Neural progenitor cell (in vitro differentiated cells): ENCODE measurements at places on chromosomes 3 and 15. TPM values are rescaled to one million over a fixed set of nuclear protein-coding genes. Genes with fewer than 3 reads are reported as not detected.

Gene GOLGA6A
- 0.04 and 0.59 TPM in 2 replicates for total RNA-seq

GRCh38 chr15:45276831-45277230 is 24.8 kb downstream of the SLC28A2 start:
- peaks cover 21% of the 10 kb centered on the region for H3K27me3 ChIP-seq
- no peak overlapping the region for H3K4me3 ChIP-seq
- DNase-seq = peak; percentile 18
- no peaks in the 10 kb centered on the region for H3K36me3 ChIP-seq

DNA sequence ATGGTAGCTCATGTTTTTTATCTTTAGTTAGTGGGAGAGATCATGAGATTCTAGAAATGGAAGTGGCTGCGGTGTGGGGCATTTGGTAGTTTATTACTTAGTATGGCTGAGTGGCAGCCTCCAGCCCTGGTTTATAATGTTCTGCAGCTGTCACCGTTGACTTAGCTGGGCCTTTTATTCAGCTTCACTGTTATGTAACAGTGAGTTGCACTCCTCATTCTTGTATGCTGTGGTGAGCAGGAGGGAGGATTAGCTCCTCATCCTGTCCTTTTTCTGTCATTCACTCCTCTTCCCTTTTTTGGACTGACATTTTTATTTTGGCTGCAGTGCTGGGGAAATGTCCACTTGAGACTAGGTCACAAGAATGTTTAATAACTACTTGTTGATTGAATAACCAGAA is 29.5 kb downstream of the RAD54L2 start:
- peaks cover 10% of the 10 kb centered on the region for H3K4me1 ChIP-seq
- no peak overlapping the region for H3K27ac ChIP-seq
- peak; percentile 7 for DNase-seq
- no peaks in the 10 kb centered on the region for H3K27me3 ChIP-seq
- peaks cover under 1% of the 10 kb centered on the region for H3K36me3 ChIP-seq

GRCh38 chr3:3625544-3626271 is 173.5 kb upstream of the LRRN1 start:
- H3K4me3 ChIP-seq = no peak overlapping the region
- DNase-seq = peak; percentile 6
- H3K27ac ChIP-seq = no peak overlapping the region
- H3K27me3 ChIP-seq = no peaks in the 10 kb centered on the region
- H3K4me1 ChIP-seq = no peaks in the 10 kb centered on the region

DNA sequence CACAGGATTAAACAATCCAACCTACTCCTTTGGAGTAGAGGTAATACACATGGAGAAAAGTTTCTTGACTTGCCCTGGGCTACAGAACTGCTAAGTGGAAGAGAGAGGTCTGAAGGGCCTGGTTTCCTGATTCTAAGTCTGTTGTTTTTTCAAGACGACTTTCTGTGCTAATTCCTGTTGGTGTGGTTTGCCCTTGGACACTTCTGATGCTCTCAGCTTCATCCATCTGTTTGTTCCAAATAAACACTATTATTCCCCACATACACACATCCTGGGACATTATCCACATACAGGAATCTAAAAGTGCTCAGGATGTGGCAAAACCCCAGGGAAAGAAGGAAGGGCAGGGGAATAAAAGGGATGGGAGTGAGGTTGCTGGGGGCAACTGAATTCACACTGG is 393.5 kb upstream of the TBL1XR1 start:
- no peaks in the 10 kb centered on the region for H3K27me3 ChIP-seq
- peaks cover 27% of the 10 kb centered on the region for H3K4me1 ChIP-seq

DNA sequence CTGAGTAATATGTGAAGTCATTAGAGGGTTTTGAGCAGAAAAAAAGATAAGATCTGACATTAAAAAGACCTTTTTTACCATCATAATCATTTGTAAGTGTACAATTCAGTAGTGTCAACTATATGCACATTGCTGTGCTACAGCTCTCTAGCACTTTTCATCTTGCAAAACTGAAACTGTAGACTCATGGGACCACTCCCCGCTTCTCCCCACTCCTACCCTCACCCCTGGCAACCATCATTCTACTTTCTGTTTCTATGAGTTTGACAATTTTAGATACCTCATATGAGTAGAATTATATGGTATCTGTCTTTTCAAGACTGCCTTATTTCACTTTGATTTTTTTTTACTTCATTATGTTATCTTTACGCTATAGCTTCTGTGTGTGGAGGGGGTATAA is 112.8 kb downstream of the NSUN3 start:
- no peak overlapping the region for H3K27ac ChIP-seq
- no peak overlapping the region for H3K4me3 ChIP-seq
- no peaks in the 10 kb centered on the region for H3K36me3 ChIP-seq

GRCh38 chr15:74523982-74524381 is 17.0 kb upstream of the ARID3B start:
- H3K36me3 ChIP-seq = no peaks in the 10 kb centered on the region
- no peak overlapping the region for H3K27ac ChIP-seq
- H3K4me1 ChIP-seq = no peaks in the 10 kb centered on the region
- H3K27me3 ChIP-seq = no peaks in the 10 kb centered on the region
